ENCODE measurements at places on chromosomes 1 and 21. TPM values are rescaled to one million over a fixed set of nuclear protein-coding genes. Genes with fewer than 3 reads are reported as not detected.

Gene OR2L3
- not detected for total RNA-seq

Gene SPRR1B
- total RNA-seq, result not detected

DNA sequence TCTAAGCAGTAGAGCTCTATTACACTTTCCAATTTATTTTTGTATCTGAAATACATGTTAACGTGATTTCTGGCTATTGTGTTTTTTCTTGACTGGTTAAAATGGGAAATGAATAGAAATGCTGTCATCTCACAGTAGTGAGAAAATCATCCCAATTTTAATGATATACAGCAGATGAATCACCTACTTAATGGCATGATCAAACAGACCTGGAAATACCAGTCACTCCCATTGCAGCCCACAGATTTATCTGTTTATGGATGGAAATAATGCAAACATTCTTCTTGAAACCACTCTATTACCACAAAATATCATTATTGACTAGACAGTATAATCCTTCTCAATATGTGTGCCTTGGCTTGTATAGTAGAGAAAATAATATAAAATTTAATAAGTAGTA lies 497.8 kb upstream of the ADAMTS5 start:
- H3K4me1 ChIP-seq, result no peaks in the 10 kb centered on the region
- no peaks in the 10 kb centered on the region for H3K36me3 ChIP-seq
- no peak overlapping the region for H3K4me3 ChIP-seq
- no peaks in the 10 kb centered on the region for H3K27me3 ChIP-seq
- H3K27ac ChIP-seq, result no peak overlapping the region

DNA sequence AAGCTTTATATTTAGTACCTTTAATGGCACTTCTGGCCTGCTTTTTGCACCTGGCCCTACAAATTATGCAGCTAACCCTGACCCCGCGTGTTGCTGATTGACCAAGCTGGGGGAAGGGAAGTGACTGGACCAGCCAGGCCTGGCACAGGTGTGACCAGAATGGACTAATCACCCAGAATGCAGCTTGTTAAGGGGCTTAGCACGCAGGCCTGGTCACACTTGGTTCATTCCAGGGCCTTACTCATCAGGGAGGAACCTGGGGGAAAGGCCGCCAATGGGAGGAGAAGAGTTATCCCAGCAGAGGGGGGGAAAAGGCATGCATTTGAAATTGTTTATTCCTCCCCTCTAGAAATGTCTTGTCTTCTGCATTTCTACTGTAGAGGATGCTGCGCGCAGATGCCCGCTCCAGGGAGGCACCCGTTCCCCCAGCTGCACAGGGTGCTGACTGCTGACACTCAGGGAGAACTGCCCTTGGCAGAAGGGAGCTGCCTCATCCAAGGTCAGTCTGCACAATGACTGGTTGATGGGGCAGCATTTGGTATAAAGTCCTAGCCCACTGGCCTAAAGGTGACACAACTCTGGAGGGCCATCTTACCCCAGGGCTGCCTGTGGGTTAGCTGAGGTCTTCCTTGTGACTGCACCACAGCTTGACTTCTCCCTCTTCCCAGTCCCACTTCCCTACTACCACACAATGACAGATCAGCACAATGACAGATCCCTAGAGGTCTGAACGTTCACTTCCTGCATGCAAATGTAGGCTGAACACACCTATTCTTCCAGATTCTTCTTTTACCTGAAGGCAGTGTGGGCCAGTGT lies 29.0 kb downstream of the DHCR24 start:
- H3K4me3 ChIP-seq, result no peak overlapping the region
- no peaks in the 10 kb centered on the region for H3K4me1 ChIP-seq
- peaks cover 7% of the 10 kb centered on the region for H3K36me3 ChIP-seq
- no peak overlapping the region for H3K27ac ChIP-seq
- no peak for DNase-seq
- no peaks in the 10 kb centered on the region for H3K27me3 ChIP-seq
